A549 treated with Mapracorat at 1 μM for 4 hours (cell line): ENCODE measurements at places on chromosomes 1 and 21. TPM values are rescaled to one million over a fixed set of nuclear protein-coding genes. Genes with fewer than 3 reads are reported as not detected.

AKR7A3 gene
- 0.09 to 0.32 TPM (median 0.12 TPM) in 5 replicates for total RNA-seq

COL8A2 gene
- total RNA-seq, result 0.08 to 0.15 TPM (median 0.12 TPM) in 5 replicates

CREB3L4 gene
- total RNA-seq, result 8.8 to 11.0 TPM (median 9.3 TPM) in 5 replicates

CLCA4 gene
- total RNA-seq, result not detected in 5 replicates

MIXL1 gene
- 0.23 TPM in 1 of 5 replicates, not detected in the others for total RNA-seq

GIPC2 gene
- 0.03 to 0.07 TPM in 2 of 5 replicates, not detected in the others for total RNA-seq

SPATA45 gene
- not detected in 5 replicates for total RNA-seq

FCRL6 gene
- not detected in 5 replicates for total RNA-seq
